Retinal pigment epithelial cell (primary cell): ENCODE measurements at places on chromosomes 3 and 15.

- no peak for DNase-seq
Observed at GRCh38 chr15:99466701-99467337, 99.0 kb upstream of the MEF2A start.

GRCh38 chr3:121601212-121601812 is 8.1 kb downstream of the FBXO40 start:
- DNase-seq, result no peak

DNA sequence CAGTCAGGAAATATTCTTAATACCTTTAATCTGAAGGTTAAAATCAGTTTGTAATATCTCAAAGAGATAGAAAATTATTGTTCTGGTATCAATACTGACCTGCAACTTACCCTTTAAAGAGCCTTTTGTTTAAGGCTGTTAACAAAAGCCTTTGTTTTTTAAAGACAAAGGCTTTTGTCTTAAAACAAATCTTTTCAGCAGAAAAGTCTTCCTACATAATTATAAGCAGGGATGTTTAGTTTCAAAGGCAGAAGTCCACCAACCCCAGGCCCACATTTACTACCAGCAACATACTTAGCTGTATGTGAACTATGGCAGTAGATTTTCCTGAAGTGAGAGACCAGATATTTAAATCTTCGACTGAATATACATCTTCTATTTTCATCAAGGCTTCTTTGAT is 36.2 kb downstream of the SLC30A4 start:
- DNase-seq, result no peak

- no peak for DNase-seq
Observed at GRCh38 chr15:88707771-88708654, 69.2 kb downstream of the ISG20 start.

DNA sequence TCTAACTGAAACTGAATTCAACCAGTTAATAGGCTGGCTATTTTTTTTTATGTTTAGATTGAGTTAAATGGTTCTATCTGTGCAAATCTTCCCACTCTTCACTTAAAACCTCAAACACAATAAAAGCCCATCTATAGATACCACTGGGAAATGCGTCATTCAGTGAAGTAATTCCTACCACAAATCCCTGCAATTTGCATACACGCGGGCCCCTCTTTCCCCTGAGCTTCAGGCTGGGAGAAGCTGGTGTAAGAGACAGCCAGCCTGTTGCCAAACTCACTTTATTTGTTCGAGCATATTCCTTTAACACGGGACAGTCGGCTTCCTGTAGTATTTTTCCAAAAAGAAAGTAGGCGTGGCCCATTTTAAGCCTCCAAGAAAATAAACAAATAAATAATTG is 26.0 kb upstream of the MCTP2 start:
- no peak for DNase-seq

DNA sequence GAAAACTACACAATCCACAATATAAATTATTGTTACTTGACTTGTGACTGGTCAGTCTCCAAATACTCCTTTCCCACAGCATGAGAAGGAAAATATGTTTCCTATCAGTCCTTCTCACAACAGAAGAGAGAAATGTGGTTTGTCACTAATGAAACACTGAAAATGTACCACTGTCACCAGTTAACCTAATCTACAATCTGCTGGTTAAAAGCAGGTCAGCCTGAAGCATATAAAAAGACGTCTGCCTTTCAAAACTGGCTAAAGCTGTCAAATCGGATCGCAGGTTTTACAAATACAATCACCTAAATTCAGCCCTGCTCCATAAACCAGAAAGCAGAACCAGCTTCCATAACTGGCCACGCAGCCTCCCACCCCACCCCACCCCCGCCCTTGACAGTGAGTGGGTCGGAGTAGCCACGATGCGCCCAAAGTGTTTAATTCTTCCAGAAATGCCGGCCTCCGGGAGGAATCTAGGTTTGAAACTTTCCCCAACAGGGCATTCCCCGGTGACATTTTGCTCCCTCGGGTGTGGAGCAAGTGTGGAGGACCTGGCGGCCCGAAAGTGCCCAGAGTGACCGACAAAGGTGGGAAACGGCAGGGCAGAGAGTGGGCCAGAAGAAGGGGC is 682 bp downstream of the ETFA start:
- no peak for DNase-seq

GRCh38 chr15:74302821-74303359 is 64.6 kb downstream of the CYP11A1 start:
- DNase-seq, result no peak

DNA sequence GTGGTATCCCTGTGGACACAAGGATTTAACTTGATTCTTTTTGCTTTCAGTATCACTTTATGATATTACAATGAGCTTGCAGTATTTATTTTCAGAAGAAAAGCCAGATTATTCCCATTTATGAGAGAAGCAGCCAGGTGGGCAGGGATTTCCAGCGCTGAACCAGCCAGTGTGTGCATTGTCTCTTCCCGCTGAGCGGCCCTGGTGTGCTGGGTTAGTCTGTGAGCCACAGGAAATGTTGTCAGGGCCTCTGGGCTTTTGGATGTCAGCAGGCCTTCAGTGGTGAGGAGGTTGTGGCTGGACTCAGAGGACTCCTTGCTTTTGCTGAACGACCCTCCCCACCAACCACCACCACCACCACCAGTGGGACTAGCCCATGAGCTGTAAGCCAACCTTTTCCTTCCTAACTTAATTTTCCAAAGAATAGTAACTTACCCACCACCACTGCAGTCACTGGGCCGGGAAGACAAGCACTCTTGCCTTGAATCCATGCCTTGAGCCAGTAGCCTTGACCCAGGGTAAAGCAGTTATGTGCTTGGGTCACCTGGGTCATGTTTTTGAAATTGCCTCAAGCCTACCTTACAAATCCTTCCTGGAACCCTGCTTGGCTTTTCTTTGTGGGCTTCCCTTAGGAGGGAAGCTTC is 33.1 kb downstream of the FLNB start:
- no peak for DNase-seq

DNA sequence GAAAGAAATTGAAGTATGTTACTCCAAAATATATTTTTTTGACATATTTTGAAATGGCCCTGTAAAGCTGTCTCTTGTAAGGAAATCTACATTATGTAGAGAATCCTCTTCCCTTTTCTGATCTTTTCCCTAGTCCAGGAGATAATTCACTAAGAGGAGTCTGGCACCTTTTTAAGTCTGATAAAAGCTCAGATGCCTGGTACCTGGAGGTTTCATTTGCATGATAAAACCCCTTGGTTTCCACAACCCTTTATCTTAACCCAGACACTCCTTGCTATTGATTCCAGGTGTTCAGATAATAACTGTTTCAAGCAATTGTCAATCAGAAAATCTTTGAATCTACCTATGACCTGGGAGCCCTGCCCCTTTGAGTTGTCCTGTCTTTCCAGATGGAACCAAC is 26.5 kb downstream of the FGF12 start:
- no peak for DNase-seq

DNA sequence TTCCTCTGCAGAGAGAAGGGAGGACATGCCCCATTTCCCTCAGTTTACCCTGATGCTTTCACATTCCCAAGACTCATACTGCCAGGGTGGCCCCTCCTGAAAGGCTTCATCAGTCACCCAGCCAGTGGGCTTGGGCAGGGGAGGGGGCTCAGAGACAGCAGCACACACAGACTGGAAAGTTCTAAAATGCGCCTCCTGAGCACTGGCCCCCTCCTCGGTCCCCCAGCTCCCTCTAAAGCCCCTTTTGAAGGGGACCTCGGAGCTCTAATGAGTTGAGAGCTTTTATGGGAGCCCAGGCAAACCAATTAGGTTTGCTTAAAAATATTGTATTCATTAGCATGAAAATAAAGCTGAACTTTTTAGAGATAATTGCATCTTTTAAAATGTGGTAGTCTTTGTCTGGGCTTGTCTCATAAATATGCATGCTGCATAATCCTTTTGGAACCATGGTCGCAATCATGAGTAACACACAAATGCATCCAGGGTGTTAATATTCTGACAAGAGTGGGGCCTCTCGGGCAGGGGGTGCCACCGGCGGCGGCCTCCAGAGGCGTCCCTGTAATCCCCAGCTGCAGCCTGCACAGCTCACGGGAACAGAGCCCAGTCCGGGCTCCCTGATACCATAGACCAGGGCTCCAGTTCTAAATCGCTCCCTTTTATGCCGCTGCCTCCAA is 78.5 kb downstream of the RPLP1 start:
- peak; percentile 39 for DNase-seq

DNA sequence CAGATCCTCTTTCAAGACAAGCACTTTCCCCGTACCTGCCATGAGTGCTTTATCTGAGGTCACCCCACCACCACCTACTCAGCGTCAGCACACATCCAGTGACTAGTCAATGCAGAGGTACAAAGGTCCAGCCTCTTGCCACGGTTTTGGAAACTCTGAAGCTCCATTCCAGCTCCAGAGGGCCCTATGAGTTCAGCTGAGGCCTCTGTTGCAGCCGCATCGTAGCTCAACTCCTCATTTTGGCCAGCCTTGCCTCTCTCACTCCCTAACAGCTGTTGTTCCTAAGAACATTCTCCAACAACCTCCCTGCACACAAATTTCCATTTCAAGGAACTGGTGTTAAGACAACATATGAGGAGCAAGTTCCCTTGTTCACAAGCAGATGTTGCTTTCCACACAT is 405.1 kb upstream of the PROK2 start:
- no peak for DNase-seq

DNA sequence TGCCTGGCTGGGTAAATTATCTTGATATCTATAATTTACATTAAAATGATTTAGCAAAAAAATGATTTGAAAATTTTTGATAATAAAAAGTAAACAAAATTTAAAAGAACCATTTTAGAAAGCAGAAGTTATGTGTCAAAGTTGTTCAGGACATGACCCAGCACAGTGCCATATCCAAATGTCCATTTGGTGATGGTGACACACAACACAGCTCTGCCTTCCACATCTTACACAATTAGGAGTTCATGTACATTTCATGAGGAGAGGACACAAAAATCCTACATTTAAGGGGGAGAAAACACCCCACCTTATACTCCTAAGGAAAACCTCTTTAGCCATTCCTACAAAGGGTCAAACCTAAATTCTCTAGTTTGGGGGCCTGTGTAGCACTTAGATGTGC is 10.7 kb upstream of the UBE2E1 start:
- DNase-seq, result no peak

- no peak for DNase-seq
Observed at GRCh38 chr3:25572919-25573385, 91.8 kb downstream of the TOP2B start.

GRCh38 chr15:56744701-56745683 is 11.7 kb upstream of the ZNF280D start:
- no peak for DNase-seq

GRCh38 chr3:103440539-103441203 is 1005.9 kb downstream of the ZPLD1 start:
- DNase-seq, result no peak

DNA sequence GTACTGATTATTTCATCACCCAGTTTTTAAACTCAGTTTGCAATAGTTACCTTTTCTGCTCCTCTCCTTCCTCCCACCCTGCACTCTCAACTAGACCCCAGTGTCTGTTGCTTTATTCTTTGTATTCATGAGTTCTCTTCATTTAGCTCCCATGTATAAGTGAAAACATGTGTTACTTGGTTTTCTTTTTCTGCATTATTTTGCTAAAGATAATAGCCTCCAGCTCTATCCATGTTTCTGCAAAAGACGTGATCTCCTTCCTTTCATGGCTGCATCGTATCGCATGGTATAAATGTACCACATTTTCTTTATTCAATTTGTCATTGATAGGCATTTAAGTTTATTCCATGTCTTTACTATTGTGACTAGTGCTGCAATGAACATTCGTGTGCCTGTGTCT is 79.0 kb downstream of the NAALADL2 start:
- no peak for DNase-seq

DNA sequence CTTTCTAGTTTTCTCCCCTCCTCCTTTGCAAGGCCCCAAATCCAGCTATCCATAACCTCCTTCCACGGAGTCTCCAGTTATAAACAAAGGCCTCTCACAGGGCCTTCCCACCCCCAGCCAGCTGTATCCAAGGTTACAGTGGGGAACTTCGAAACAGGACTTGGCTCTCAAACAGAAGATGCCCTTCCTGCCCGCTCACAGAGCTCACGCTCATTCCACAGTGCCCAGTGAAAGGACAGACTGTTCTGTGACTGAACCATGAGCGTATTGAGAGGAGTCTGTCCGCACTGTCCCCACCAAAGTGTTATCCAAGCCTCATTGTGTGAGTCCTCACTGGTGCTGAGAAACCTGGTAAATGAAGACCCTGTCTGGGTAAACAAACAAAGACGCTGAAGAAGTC is 35.4 kb downstream of the ARHGAP31 start:
- DNase-seq, result no peak

DNA sequence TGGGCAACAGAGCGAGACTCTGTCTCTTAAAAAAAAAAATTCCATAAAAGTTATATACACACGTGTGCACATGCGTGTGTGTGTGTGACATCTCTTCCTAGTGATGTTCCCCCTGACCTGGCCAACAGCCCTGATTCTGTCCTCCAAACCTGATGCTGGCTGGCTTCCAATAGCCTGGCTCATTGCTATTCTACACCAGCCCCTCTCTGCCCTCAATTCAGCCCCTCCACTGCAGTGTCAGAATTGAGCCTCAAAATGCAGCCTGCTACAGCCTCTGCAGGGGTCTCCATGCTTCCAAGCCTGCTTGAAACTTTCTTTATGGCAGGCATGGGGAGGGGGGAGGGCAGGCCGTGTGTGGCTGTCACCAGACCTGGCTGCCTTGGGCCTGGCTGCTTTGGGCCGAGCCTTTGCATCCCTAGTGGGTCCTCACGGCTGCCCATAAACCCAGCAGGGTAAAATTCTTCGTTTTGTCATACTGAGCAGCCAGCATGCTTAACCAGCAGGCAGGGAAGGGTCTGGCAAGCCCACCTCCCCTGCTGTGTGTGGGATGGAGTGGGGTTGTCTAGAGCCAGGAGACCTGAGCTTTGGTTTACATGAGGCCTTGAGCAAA is 22.7 kb upstream of the DOCK3 start:
- DNase-seq, result no peak

GRCh38 chr15:88238618-88239430 is 17.7 kb downstream of the NTRK3 start:
- no peak for DNase-seq

- no peak for DNase-seq
Observed at GRCh38 chr3:46693038-46693891, at the start of gene ALS2CL. Gene ALS2CL (minus strand): TSS chr3:46693679. CDS start chr3:46689440, 4,239 bp downstream.

- DNase-seq, result no peak
Observed at GRCh38 chr3:50154840-50155490, at the start of gene SEMA3F. Gene SEMA3F (plus strand): TSS chr3:50155324. CDS start chr3:50159623, 4,299 bp downstream.

GRCh38 chr3:99394831-99395778 is 243.3 kb upstream of the COL8A1 start:
- peak; percentile 67 for DNase-seq

- DNase-seq, result no peak
Observed at GRCh38 chr15:83866692-83867091, 212.8 kb downstream of the ADAMTSL3 start.

DNA sequence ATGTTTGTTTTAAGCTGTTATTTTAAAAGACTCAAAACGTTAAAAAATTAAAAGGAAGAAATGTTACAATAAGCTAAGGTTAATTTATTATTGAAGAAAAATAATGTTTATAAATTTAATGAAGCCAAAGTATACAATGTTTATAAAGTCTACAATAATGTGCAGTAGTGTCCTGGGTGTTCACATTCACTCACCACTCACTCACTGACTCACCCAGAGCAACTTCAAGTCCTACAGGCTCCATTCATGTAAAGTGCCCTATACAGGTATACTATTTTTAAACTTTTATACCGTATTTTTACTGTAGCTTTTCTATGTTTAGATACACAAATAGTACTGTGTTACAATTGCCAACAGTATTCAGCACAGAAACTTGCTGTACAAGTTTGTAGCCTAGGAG is 55.2 kb downstream of the COL8A1 start:
- DNase-seq, result no peak

GRCh38 chr15:70083946-70084345 is 13.8 kb downstream of the TLE3 start:
- no peak for DNase-seq
